ENCODE measurements at places on chromosomes 7 and 10.

GRCh38 chr7:7178081-7178480 lies 4.3 kb upstream of the C1GALT1 start:
- no peak for DNase-seq

- DNase-seq: no peak
Observed at GRCh38 chr7:113267271-113267670, 148.9 kb upstream of the SMIM30 start.

GRCh38 chr7:6271060-6271658 lies 1.3 kb downstream of the CYTH3 start:
- no peak for DNase-seq

GRCh38 chr7:50822110-50822509 lies 39.4 kb upstream of the GRB10 start:
- DNase-seq: no peak

GRCh38 chr10:132363376-132363775 lies 31.4 kb downstream of the LRRC27 start:
- no peak for DNase-seq

- no peak for DNase-seq
Observed at GRCh38 chr10:132515811-132516726, 21.5 kb upstream of the INPP5A start.

DNA sequence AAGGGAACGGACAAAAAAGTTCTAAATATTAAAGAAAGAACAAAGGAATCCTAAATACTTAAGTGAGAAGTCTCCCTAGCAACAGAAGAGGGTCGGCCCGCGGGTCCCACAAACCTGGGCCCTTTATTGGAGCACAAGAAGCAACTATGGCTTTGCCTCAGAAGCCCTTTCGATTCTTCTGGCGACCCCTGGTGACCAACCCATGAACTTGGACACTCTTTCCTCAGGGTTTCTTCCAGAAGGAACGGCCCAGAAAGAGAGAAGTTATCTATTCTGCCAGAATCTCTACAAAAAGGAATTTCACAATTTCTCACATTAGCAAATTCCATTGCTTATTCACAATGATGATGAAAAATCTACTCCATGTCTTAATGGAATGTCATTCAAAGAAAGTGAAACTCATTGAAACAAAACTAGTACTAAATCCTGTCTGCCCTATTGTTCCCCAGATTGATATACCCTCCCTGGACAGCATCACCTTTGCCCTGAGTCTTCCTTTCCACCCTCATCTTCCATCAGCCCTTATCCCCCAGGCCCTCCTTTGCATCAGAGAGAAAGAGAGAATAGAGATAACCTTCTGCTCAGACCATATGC lies 43.7 kb downstream of the CPVL start:
- peak; percentile 47 for DNase-seq

DNA sequence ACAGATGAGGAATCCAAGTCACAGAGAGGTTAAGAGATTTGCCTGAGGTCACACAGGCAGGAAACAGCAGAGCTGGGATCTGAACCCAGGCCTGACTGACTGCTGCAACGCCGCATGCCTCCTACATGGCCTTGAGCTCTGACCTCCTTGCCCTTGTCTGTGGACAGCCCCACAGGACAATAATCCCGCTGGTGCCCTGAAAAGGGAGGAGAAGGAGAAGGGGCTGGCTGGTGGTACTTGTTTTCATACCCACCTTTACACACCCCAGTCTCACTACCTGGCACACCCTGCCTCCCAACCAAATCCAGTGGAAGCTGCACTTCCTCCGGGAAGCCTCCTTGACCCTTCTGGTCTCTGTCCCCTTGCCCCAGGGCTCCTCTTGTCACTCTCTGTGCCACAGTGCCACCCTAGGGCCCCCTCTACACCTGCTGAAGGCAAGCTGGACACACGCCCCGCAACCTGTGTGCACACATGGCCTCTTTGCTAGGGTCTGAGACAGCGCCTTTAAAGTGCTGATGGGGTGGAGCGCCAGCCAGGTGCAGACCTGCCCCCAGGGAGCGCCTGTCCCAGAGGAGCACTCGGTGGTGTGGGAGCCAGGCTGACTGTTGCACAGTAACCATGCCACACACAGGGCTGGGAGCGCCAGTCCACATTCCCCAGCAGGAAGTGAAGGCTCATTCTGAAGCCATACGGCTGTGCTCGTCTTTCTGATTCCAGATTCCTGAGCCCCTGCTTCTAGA lies 38.6 kb downstream of the ZCCHC24 start:
- DNase-seq: no peak

DNA sequence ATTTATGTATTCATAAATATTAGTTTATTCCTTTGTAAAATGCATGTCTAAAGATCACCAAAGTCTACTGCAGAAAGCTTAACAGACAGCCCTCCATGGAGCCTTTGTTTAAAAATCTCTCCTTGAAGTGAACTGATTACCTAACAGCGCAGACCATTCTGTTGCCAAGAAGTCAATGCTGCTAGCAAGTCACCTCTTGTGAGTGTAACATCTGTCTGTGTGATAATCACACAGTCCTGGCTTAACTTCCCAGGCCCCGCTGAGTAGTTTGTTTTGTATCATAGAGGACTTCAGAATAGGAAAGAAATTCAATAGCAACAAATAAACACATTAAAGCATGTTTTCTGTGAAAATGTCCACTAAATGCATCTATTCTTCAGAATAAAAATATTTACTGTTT lies 435.3 kb upstream of the IGFBP3 start:
- DNase-seq: no peak

DNA sequence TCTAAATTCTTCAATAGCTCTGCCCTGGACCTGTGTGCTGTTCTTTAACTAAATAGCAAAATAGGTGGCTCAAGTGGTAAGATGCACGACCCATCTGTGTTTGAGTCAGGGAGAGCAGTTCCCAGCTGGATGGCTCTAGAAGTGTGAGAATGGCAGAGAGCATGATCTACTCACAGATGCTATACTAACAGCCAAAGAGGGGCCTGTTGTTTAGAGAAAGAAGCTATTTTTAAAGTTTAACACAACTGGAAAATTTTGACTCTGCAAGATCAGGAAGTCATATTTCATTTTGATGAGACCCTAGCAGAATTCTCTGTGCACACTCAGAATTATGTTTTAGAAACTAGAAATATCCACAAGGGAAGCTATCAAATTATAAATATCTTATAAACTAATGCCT lies 87.4 kb upstream of the PIP4K2A start:
- no peak for DNase-seq

GRCh38 chr10:124041675-124042445 lies 51.5 kb downstream of the CHST15 start:
- no peak for DNase-seq

- DNase-seq: no peak
Observed at GRCh38 chr7:35465791-35466336, 212.0 kb upstream of the TBX20 start.
